ENCODE measurements at places on chromosomes 1 and 21. TPM values are rescaled to one million over a fixed set of nuclear protein-coding genes. Genes with fewer than 3 reads are reported as not detected.

DNA sequence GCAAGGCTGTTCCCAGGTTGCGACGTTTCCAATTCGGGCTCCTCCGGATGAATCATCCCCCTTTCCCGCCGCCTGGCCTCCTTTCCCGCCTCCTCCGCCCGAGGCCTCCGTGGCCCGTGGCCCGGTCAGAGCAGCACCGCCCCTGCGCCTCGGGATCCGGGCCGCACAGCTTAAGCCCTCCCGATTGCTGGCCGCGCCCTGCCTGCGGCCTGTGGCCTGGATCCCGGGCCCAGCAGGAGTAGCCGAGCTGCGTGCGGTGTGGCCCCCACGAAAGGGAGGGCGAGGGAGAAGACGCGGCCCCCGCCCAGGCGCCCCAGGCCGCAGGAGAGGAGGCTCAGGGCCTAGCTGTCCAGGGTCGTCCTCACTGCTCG lies 1.0 kb downstream of the TMEM200B start:
- H3K36me3 ChIP-seq, result peaks cover 10% of the 10 kb centered on the region
- peaks cover 17% of the 10 kb centered on the region for H3K27me3 ChIP-seq
- peak overlapping the region; percentile 77 for H3K4me3 ChIP-seq
- no peak overlapping the region for H3K27ac ChIP-seq
- peaks cover 8% of the 10 kb centered on the region for H3K4me1 ChIP-seq

DNA sequence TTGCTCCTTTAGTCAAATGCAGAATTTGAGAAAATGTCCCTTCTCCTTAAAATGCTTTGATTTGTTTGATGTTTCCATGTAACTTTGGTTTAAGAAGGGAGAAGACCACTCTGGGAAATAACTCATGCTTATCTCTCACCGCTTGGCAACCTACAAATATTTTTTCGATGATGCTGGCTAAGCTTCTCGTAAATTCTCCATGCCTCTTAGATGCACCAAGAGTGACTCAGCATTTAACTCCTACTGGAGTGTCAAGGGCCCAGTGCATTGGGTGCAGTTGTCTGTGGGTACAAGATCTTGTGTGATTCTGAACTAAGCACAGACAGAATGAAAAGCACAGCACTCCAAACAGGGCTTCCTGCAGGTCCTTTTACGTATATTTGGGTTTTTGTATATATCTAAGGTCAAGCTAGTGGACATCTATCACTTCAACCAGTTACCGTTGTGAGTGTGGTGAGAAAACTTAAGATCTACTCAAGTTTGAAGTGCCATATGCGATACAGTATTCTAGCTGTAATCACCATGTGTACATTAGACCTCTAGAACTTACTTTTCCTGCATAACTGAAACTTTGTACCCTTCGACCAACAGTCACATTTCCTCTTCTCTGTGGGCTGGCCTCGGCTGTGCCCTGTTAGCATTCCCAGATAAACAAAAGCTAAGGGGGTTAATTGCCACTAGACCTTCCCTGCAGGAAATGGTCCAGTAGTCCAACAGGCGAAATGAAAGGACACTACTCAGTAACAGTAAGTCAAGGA lies 55.8 kb downstream of the COL18A1 start:
- H3K4me3 ChIP-seq, result no peak overlapping the region
- no peak overlapping the region for H3K27ac ChIP-seq
- no peak for DNase-seq
- peaks cover 11% of the 10 kb centered on the region for H3K4me1 ChIP-seq
- H3K36me3 ChIP-seq, result peaks cover 39% of the 10 kb centered on the region

DNA sequence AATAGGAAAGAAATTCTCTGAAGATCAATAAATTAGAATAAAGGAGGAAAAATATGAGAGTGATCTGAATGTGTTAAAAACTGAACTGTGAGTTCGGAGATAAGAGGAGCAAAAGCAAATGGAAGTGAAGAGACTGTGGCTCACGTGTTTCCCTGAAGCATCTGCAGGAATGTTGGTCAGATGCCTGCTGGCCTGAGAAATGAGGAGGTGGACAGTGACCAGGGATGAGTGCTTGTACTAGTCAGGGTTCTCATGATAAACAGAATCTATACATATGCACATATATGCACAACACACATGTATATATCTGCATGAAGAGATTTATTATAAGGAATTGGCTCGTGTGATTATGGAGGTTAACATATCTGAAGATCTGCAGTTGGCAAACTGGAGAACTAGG lies 103.4 kb upstream of the TIAM1 start:
- peaks cover 4% of the 10 kb centered on the region for H3K4me1 ChIP-seq
- H3K27me3 ChIP-seq, result no peaks in the 10 kb centered on the region
- H3K4me3 ChIP-seq, result no peak overlapping the region

GRCh38 chr1:88275259-88275862 lies 408.7 kb upstream of the PKN2 start:
- H3K36me3 ChIP-seq, result peaks cover 2% of the 10 kb centered on the region
- H3K4me3 ChIP-seq, result no peak overlapping the region
- DNase-seq, result no peak
- peaks cover 10% of the 10 kb centered on the region for H3K27me3 ChIP-seq
- peak overlapping the region; percentile 69 for H3K27ac ChIP-seq
- H3K4me1 ChIP-seq, result peaks cover 26% of the 10 kb centered on the region

- no peak overlapping the region for H3K4me3 ChIP-seq
- H3K27me3 ChIP-seq, result no peaks in the 10 kb centered on the region
- no peak for DNase-seq
Measured at GRCh38 chr1:33334081-33334552, 13.2 kb upstream of the A3GALT2 start.

DNA sequence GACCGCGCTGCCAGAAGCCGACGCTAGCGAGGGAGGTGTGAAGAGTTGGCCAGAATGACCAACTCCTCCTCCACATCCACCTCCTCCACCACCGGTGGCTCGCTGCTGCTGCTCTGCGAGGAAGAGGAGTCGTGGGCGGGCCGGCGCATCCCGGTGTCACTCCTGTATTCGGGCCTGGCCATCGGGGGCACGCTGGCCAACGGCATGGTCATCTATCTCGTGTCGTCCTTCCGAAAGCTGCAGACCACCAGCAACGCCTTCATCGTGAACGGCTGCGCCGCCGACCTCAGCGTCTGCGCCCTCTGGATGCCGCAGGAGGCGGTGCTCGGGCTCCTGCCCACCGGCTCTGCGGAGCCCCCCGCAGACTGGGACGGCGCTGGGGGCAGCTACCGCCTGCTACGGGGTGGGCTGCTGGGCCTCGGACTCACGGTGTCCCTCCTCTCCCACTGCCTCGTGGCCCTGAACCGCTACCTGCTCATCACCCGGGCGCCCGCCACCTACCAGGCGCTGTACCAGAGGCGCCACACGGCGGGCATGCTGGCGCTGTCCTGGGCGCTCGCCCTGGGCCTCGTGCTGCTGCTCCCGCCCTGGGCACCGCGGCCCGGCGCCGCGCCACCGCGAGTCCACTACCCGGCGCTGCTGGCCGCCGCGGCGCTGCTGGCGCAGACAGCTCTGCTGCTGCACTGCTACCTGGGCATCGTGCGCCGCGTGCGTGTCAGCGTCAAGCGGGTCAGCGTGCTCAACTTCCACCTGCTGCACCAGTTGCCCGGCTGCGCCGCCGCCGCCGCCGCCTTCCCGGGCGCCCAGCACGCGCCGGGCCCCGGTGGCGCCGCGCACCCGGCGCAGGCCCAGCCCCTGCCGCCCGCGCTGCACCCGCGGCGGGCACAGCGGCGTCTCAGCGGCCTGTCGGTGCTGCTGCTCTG lies 1.2 kb downstream of the GPR88 start:
- no peaks in the 10 kb centered on the region for H3K36me3 ChIP-seq
- peaks cover 72% of the 10 kb centered on the region for H3K27me3 ChIP-seq
- DNase-seq, result peak; percentile 15
- H3K4me1 ChIP-seq, result peaks cover 2% of the 10 kb centered on the region
- no peak overlapping the region for H3K27ac ChIP-seq
- peak overlapping the region; percentile 50 for H3K4me3 ChIP-seq

GRCh38 chr1:119790451-119791198 lies 20.6 kb downstream of the REG4 start:
- DNase-seq, result no peak
- H3K4me3 ChIP-seq, result no peak overlapping the region
- H3K27me3 ChIP-seq, result no peaks in the 10 kb centered on the region
- no peaks in the 10 kb centered on the region for H3K36me3 ChIP-seq

DNA sequence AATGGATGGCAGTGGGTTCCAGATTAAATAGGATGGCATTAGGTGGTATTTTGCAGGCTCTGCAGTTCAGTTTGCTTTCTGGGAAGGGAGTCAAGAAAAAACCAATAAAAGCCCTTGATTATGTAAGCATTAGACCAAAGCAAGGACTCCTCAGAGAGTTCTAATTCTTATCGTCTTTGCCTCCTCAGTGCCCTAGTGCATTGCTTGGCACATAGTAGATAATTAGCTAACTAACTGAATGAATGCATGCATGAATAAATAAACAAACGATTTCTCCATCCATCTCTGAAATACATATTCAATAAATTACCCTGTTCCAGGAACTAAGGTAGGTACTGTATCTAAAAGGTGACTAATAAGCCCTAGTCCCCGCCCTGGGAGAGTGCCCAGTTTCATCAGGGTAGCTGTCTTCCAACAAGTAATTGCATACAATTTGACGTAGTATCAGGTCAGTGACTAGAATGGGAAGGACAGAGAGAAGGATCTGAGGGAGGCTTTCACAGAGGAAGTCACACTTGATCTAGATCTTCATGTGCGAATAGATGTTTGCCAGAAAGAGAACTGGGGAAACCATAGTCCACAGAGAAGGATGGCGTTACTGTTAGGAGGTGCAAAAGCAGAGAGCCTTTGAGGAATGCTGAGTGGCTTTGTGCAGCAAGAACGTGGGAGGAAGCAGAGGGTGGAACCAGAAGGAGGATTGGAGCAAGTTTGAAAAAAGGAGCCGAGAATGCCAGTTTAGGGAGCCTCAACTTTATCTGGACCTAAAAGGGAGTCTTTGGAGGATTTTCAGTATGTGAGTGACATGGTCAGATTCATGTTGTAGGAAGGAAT lies 111.4 kb downstream of the TBX19 start:
- H3K27ac ChIP-seq, result no peak overlapping the region
- no peak for DNase-seq
- no peaks in the 10 kb centered on the region for H3K36me3 ChIP-seq
- H3K27me3 ChIP-seq, result peaks cover 15% of the 10 kb centered on the region

DNA sequence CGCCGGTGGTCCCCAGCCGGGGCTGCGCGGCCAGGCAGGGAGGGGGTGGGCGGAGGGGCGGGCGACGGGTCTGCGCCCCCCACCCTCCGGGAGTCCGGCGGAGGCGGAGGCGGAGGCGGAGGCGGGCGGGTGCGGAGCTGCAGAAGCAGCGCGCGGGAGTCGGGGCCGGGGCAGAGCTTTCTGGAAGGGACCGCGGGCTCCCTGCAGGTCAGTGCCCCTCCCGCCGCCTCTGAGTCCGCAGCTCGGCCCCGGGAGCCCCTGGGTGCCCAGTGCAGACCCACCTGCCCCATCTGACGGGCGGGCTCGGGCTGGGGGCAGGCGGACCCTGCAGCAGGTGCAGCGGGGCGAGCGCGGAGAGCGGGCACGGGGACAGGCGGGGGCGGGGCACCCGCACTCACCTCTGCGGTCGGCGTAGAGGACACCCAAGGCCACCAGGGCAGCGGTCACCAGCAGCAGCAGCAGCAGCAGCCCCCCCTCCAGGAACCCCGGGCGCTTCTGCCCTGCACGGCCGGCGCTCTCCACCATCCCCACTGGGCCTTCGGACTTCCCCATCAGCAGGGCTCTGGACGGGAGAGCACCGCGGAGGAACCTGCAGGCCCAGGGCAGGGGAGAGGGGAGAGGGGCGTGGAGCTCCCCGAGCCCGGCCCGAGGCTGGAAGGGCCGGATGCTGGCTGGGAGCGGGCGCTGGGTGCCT lies 3.7 kb downstream of the MMEL1 start:
- peak overlapping the region; percentile 55 for H3K4me3 ChIP-seq
- peaks cover 68% of the 10 kb centered on the region for H3K27me3 ChIP-seq
- DNase-seq, result no peak
- no peak overlapping the region for H3K27ac ChIP-seq
- no peaks in the 10 kb centered on the region for H3K36me3 ChIP-seq
- peaks cover 2% of the 10 kb centered on the region for H3K4me1 ChIP-seq

GRCh38 chr1:157369808-157370521 lies 182.3 kb downstream of the FCRL5 start:
- H3K27me3 ChIP-seq, result peaks cover 4% of the 10 kb centered on the region
- H3K27ac ChIP-seq, result no peak overlapping the region
- H3K36me3 ChIP-seq, result no peaks in the 10 kb centered on the region
- DNase-seq, result peak; percentile 48
- H3K4me3 ChIP-seq, result no peak overlapping the region
- H3K4me1 ChIP-seq, result peaks cover 10% of the 10 kb centered on the region

DNA sequence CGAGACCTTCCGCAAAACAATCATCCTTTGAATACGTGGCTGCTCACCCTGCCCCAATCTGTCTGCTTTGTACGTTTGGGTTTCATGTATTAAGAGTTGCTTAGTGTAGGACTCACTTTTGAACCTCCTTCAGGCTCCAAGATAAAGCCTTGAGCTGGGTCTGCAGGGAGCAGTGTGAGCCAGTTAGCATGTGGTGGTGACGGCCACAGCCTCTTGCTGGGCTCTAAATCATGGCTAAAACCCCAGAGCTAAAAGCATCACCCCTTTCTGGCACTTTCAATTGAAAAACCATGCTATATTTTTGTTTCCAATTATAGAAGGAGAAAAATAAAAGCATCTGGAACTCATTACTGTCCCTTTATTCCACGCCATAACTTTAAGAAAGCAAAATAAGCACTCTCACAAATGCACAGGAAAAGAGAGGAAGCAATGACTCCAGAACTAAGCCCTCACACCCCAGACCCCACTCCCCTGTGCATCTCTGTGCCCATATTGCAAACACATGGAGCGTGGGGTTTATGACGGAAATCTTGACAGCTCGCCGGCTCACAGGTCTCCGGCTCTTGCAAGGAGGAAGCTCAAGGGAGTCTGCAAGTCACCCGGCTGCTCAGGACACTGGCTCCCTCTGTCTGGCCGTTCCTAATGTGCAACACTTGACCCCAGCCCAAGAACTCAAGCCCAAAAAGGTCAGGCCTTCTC lies 135.5 kb downstream of the MIS18A start:
- H3K4me1 ChIP-seq, result peaks cover 2% of the 10 kb centered on the region
- no peaks in the 10 kb centered on the region for H3K36me3 ChIP-seq
- no peak overlapping the region for H3K4me3 ChIP-seq

The ZSWIM5 gene
- total RNA-seq, result 9.2 TPM

The PLA2G4A gene
- 1.00 TPM for total RNA-seq

The S100A9 gene
- 0.95 TPM for total RNA-seq

The ANKRD65 gene
- 18.1 TPM for total RNA-seq
